Stimulated activated CD4-positive, alpha-beta T cell treated with anti-CD3 and anti-CD28 coated beads, Interleukin-4, amount 100 ng/mL, for 24 hours (primary cell): ENCODE measurements at places on chromosomes 12 and 14.

- no peak for DNase-seq
Observed at GRCh38 chr14:93201155-93201704, 5.6 kb downstream of the GON7 start.

GRCh38 chr12:110224379-110225304 is 56.4 kb upstream of the ATP2A2 start:
- DNase-seq = no peak

DNA sequence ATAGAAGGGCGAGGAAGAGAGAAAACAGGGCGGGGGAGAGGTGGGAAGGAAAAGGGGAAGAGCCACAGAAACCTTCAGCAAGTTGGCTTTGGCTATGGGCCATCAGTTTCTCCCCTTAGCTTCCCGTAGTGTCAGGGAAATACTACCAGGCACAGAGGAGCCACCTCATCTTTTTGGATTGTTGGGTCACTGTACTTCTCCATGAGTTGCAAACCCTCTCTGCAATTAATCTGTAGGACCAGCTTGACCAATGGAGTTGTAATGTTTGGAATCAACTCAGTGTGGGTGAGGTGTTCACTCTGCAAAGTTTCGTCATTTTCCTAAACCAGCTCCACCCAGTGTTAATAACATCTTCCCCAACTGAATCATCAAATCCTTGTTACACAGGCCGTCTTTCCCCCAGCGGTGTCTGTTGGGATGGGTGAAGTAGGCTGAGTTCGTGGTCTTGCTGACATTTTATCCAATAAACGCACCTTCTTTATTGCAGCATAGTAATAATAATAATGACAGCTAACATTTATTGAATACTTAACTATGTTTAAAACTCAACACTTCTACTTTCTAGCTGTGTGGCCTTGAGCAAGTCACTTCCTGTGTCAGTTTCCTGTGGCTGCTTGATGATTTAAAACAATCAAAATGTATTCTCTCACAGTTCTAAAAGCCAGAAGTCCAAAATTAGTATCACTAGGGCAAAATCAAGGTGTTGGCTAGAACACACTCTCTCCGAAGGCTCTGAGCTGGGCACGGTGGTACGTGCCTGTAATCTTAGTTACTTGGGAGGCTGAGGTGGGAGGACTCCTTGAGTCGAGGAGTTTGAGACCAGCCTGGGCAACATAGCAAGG is 8.1 kb upstream of the GLTP start:
- peak; percentile 43 for DNase-seq

- DNase-seq = no peak
Observed at GRCh38 chr12:52358575-52359350, 8.5 kb downstream of the KRT85 start.

- DNase-seq = no peak
Observed at GRCh38 chr12:96171905-96172304, 22.3 kb upstream of the ELK3 start.

GRCh38 chr14:66037361-66037760 is 448.8 kb upstream of the CCDC196 start:
- no peak for DNase-seq

DNA sequence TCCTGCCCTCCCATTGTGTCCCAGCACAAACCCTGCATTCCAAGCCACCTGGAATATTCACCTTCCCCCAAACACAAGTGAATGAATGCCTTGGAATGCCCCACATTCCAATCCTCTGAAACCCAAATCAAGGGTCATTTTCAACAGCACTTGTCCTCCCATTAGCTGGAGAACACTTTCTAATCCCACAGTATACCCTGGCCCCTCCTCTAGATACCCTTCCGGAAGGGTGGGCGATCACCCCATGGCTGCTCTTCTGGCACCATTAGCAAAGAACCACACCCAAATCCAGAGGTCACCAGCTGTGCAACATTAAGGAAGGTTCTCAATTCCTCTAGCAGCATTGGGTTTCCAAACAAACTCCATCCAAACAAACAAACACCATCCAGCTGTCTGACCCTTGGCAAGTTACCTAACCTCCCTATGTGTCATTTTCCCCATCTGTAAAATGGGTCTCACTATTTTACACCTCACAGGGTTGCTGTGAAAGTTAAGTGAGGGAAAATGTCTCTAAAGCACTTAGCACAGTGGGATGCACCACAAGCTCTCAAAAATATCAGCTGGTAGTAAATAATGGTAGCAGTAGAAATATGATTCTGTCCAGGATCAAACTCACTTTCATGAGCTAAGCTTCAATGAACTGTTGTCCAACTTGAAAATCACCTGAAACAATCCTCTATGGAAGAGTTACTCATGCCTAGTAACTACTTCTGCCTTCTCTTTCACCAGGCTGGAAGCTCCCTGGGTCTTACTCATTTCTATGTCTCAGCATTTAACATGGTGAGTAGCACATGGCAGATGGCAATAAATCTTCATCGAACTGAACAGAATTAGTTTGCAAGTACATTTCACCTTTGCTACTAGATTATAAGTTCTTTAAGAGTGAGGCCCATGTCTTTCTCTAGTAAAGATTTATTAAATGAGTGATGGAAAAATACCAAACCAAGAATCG is 5.3 kb downstream of the NUAK1 start:
- no peak for DNase-seq

GRCh38 chr12:113818283-113818682 is 147.8 kb downstream of the RBM19 start:
- DNase-seq = no peak
